ENCODE measurements at places on chromosomes 6 and 20. TPM values are rescaled to one million over a fixed set of nuclear protein-coding genes. Genes with fewer than 3 reads are reported as not detected.

The ZSCAN31 gene
- 3.0 TPM for polyA plus RNA-seq

The PIGU gene
- 13.4 TPM for polyA plus RNA-seq

The SLC17A3 gene
- polyA plus RNA-seq = not detected

The THEMIS gene
- polyA plus RNA-seq = 0.25 TPM

The SLC17A1 gene
- polyA plus RNA-seq = not detected

The TAP1 gene
- polyA plus RNA-seq = 29.6 TPM

The HLA-G gene
- polyA plus RNA-seq = not detected

The C6orf58 gene
- not detected for polyA plus RNA-seq

The SIGLEC1 gene
- polyA plus RNA-seq = 11.0 TPM

The SLC22A2 gene
- polyA plus RNA-seq = not detected

Data from adipose tissue (tissue), 3 donors.